Right lung (tissue), 10 donors: ENCODE measurements at places on chromosomes 1 and 21. TPM values are rescaled to one million over a fixed set of nuclear protein-coding genes. Genes with fewer than 3 reads are reported as not detected.

Gene FMO2
- polyA plus RNA-seq, result 28.9 TPM

Gene OR2T2
- polyA plus RNA-seq, result not detected

GRCh38 chr1:41502912-41503311 lies 18.4 kb upstream of the EDN2 start:
- DNase-seq, result no peak

DNA sequence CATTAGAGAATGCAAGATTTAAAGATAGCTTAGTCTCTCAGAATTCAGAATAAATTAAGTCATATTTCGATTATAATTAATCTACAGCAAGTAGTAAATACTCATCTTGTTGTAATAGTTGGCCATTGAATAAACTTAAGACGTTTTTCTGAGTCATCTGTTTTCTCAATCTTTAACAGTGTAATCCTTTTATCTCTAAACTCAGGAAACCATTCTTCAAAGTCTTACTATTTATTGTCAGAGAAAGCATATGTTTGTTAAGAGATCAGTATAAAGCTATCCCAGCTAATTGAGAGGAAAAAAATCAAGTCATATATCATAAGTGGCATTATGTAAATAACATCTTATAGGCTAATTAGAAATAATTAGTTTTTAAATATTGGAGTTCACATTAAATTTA lies 201.2 kb upstream of the ADAMTS5 start:
- DNase-seq, result no peak

DNA sequence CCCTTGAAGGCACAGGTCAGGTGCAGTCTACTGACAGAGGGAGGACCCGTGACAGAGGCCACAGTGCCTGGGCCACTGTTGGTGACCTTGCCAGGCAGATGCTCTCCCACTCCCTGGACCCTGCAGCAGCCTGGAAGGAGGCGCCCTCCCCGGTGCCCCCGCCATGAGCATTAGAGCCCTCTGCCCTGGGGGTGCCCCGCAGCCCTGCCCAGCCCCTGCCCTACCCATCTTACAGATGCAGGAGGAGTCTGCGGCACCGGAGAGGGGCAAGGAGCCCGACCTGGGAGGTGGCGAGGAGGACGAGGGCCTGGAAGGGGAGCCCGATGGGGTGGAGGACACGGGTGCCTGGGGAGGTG lies 9.7 kb upstream of the SMIM1 start:
- no peak for DNase-seq

- DNase-seq, result peak; percentile 53
Observed at GRCh38 chr1:110962892-110963690, 631 bp downstream of the LRIF1 start.
